Left colon (tissue), 2 donors: ENCODE measurements at places on chromosomes 12 and 14. TPM values are rescaled to one million over a fixed set of nuclear protein-coding genes. Genes with fewer than 3 reads are reported as not detected.

The ATG14 gene
- total RNA-seq = 6.3 TPM

The SERPINA1 gene
- total RNA-seq = 197 TPM

The POTEM gene
- not detected for total RNA-seq

The GRIP1 gene
- 3.5 TPM for total RNA-seq

The NUDT4 gene
- 124 TPM for total RNA-seq

The TPH2 gene
- not detected for total RNA-seq

The FGF23 gene
- not detected for total RNA-seq

The NKX2-1 gene
- total RNA-seq = not detected

The TAS2R8 gene
- total RNA-seq = not detected

The KCNC2 gene
- total RNA-seq = not detected

The KRT72 gene
- not detected for total RNA-seq

The TMEM121 gene
- total RNA-seq = 0.95 TPM

The C1R gene
- total RNA-seq = 129 TPM

The ZFHX2 gene
- 1.9 TPM for total RNA-seq

The GUCY2C gene
- 75.0 TPM for total RNA-seq

The KRT6C gene
- total RNA-seq = not detected

The FRMD6 gene
- 4.2 TPM for total RNA-seq

The GSC gene
- not detected for total RNA-seq

The SLC10A1 gene
- total RNA-seq = not detected

The CCDC197 gene
- not detected for total RNA-seq

The CLEC4D gene
- not detected for total RNA-seq

The TSPAN31 gene
- total RNA-seq = 40.6 TPM

The NRL gene
- total RNA-seq = 1.5 TPM

The SYNDIG1L gene
- total RNA-seq = not detected

The SVOP gene
- total RNA-seq = 0.09 TPM

The OAS2 gene
- total RNA-seq = 6.7 TPM

The TPPP2 gene
- 0.28 TPM for total RNA-seq

The SNAPC1 gene
- total RNA-seq = 2.2 TPM

The AQP6 gene
- total RNA-seq = not detected

The GLIPR1L1 gene
- total RNA-seq = not detected

The ERP29 gene
- 117 TPM for total RNA-seq

The ACSS3 gene
- 2.0 TPM for total RNA-seq

The EPYC gene
- total RNA-seq = not detected

The OASL gene
- total RNA-seq = 7.1 TPM

The TBK1 gene
- 17.7 TPM for total RNA-seq

The PITPNM2 gene
- 17.6 TPM for total RNA-seq

The TTLL5 gene
- 34.1 TPM for total RNA-seq

The GMFB gene
- 77.3 TPM for total RNA-seq

The KRT86 gene
- not detected for total RNA-seq
